Motor neuron (in vitro differentiated cells): ENCODE measurements at places on chromosomes 2 and 18. TPM values are rescaled to one million over a fixed set of nuclear protein-coding genes. Genes with fewer than 3 reads are reported as not detected.

DNA sequence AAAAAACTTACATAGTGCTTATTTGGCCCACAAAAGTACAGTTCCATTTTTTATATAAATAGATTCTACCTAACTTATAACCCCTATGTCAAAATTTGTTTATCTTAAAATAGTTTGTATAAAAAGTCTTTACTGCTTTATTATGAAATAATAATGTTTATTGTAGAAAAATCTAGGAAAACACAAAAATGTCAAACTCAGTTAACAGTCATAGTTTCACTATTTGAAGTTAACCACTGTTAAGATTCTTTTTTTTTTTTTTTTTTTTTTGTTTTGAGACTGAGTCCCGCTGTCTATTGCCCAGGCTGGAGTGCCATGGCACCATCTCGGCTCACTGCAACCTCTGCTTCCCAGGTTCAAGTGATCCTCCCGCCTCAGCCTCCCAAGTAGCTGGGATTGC lies 26.5 kb upstream of the ABI2 start:
- ATAC-seq = no peak

DNA sequence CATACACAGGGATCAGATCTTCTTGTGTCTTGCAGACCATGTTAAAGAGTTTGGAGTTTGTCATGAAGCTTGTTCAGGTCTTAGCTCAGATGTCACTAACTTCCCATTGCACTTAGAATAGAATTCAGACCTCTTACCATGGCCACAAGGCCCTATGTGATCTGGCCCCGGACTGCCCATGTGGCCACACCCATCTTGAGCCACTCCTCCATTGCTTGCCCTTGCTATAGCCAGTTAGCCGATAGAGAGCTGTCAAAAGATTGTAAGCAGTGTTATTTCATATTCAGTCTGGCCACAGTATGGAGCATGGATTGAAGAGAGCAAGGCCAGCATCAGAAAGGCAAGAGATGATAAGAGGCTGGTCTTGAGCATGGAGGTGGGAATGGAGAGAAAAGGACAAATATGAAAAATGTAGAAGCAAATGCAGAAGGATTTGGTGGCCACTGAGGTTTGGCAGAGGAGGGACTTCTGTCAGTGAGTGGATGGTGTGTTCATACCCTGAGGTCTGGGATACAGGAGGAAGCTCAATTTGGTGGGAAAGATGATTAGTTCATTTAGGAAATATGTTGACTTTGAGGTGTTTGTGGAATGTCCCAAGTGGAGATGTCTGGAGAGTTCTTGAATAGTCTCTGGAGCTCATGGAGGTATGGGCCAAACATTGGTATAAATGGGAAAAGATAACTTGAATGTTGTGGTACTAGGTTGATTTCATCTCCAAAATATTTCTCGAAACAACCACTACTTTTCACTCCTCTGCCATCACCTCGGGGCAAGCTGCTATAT lies 10.6 kb downstream of the DGUOK start:
- ATAC-seq = no peak

DNA sequence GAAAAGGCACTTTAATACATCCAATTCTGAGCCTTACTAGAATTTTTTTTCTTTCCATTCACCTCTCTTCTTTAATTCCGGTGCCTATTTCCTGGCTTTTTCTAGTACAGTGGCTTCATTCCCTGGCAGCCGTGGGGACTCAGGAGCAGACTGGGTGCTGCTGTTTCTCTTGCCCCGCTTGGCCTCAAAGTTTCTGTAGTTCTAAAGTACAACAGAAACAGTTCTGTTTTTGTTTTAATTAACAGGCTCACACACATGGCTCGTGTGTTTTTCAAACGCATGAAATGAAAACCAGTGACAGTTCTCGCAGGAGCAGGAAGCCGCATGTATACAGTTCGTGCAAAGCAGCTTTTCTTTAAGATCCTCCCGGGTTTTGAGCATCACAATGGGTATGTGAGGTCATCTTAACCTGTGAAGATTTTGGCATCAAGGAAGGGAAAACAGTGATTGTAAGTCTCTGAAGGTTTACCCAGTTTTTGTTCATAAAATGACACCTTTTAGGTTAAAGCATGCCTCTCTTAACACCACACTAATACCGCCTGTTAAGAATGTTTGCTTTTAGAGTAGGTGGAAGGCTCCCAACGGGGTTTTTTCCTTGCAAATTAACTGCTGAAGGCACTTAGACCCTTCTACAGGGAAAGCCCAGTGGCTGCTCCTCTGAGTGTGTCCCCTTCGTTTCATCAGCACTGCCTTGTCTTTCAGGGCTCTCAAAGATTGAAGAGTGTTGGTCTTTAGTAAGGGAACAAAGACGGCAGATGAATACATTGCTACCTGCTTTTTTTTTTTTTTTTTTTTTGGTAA lies 5.8 kb downstream of the FZD7 start:
- ATAC-seq = no peak

- peak; percentile 84 for ATAC-seq
These were observed 10.5 kb upstream of the DSG2 start for GRCh38 chr18:31487246-31488015.

DNA sequence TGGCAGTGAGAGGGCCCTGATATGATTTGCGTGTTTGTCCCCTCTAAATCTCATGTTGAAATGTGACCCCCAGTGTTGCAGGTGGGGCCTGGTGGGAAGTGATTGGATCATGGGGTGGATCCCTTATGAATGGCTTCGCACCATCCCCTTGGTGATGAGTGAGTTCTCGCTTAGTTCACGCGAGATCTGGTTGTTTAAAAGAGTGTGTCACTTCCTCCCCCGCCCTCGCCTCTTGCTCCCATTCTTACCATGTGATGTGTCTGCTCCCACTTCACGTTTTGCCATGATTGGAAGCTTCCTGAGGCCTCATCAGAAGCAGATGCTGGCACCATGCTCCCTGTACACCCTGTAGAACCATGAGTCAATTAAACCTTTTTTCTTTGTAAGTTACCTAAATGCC lies 319.9 kb upstream of the ID2 start:
- ATAC-seq = no peak

DNA sequence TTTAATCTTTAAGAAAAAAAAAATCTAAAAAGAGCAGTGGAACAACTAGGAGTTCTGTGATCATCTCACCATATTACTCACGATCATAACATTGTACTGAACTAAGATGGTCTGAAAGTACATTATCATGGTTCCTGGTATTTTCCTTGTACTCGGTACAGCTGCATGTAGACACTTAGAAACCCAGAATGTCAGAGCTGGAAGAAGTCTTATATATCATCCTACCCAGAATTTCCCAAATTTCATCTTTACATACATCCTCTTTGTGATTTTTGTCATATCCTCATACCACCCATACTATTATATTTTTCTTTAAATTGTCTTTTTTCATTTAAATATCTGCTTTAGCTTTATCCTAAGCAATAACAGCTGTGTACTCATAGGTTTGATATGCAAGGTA lies 12.4 kb upstream of the ST3GAL5 start:
- ATAC-seq = no peak

- ATAC-seq = no peak
These were observed 299.6 kb upstream of the ZNF521 start for GRCh38 chr18:25651553-25651952.

DNA sequence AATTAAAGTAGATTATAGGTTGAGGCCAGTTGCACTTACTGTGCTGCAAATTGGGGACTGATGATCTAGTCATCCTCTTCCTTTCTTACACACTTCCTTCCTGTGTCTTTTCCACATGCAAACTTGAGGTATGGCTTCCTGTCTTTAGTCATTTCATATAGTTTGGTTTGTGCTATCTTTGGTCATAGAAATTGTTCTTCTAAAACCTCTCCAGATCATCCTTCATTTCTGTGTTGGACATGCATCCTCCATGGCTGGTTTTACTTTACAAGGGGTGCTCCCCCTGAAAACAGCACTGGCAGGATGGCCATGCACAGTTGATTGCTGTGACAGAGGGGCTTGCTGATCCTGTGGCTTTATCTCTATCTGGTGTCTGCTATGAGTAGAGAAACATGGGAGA lies 36.5 kb downstream of the MGAT5 start:
- no peak for ATAC-seq

DNA sequence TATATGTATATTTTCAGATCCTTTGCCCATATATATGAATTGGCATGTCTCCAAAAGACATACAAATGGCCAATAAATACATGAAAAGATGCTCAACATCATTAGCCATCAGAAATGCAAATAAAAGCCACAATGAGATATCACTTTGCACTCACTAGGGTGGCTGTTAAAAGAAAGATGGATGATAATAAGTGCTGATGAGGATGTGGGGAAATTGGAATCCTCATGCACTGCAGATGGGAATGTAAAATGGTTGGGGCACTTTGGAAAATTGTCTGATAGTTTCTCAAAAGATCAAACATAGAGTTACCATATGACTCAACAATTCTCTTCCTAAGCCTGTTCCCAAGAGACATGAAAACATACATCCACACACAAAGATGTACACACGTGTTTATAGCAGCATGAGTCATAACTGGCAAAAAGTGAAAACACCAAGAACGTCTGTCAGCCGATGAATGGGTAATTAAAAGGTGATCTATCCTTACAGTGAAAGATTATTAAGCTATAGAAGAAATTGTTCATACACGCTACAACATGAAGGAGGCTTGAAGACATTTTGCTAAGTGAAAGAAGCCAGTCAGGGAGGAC lies 19.7 kb downstream of the NGEF start:
- no peak for ATAC-seq

OSBPL6 gene
- 9.4 and 9.9 TPM in 2 replicates for total RNA-seq

SLC19A3 gene
- 1.2 and 1.4 TPM in 2 replicates for total RNA-seq

DCDC2C gene
- total RNA-seq = not detected in 2 replicates

TSHZ1 gene
- total RNA-seq = 106 and 109 TPM in 2 replicates
